ENCODE measurements at places on chromosomes 6 and 20. TPM values are rescaled to one million over a fixed set of nuclear protein-coding genes. Genes with fewer than 3 reads are reported as not detected.
A peak's percentile ranks its signal among the peaks of the same experiment; 100 is the strongest.

- no peaks in the 10 kb centered on the region for H3K36me3 ChIP-seq
- no peaks in the 10 kb centered on the region for H3K27me3 ChIP-seq
- DNase-seq: no peak
- H3K4me3 ChIP-seq: no peak overlapping the region
- no peaks in the 10 kb centered on the region for H3K4me1 ChIP-seq
- no peak overlapping the region for H3K27ac ChIP-seq
Measured at GRCh38 chr20:42938441-42939205, 251.1 kb downstream of the PTPRT start.

DNA sequence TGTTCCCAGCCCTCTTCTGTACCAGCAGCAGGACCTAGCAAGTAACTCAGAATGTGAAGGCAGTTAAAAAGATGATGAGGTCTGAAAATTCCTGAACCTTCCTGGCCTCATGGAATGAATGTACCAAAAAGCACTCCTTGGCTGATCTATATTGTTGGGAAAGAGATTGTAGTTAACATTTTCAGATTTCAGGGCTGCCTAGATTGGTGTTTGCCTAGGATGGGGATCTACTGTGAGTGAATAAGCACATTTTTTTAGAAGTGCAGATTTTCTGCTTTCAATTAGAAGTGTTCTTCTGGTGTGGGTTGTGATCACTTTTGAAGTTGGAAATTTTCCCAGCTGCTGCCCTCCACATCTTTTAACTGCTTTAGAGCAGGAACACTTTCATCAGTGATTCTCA, 6.2 kb downstream of the MYLIP start:
- H3K27ac ChIP-seq: no peak overlapping the region
- no peak for DNase-seq
- no peaks in the 10 kb centered on the region for H3K36me3 ChIP-seq
- H3K4me1 ChIP-seq: peaks cover 78% of the 10 kb centered on the region

DNA sequence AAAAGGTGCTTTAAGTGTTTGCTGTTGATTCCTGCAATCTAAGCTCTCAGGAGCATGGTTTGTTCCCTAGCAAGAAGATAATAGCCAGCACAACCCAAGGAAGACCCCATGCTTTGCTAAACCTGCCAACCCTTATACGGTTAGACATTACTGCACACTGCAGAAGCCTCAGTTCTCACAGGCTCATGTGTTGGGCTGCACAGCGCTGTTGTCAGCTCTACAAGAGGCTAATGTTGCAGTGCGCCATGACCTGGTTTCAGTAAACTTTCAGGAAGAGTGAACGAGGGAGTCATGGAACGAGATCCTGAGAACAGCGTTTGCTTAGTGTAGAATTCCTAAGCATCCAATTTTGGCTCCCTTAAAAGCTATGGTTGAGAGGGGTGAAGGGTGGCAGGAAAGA, 218.5 kb downstream of the ARHGAP18 start:
- no peak for DNase-seq

DNA sequence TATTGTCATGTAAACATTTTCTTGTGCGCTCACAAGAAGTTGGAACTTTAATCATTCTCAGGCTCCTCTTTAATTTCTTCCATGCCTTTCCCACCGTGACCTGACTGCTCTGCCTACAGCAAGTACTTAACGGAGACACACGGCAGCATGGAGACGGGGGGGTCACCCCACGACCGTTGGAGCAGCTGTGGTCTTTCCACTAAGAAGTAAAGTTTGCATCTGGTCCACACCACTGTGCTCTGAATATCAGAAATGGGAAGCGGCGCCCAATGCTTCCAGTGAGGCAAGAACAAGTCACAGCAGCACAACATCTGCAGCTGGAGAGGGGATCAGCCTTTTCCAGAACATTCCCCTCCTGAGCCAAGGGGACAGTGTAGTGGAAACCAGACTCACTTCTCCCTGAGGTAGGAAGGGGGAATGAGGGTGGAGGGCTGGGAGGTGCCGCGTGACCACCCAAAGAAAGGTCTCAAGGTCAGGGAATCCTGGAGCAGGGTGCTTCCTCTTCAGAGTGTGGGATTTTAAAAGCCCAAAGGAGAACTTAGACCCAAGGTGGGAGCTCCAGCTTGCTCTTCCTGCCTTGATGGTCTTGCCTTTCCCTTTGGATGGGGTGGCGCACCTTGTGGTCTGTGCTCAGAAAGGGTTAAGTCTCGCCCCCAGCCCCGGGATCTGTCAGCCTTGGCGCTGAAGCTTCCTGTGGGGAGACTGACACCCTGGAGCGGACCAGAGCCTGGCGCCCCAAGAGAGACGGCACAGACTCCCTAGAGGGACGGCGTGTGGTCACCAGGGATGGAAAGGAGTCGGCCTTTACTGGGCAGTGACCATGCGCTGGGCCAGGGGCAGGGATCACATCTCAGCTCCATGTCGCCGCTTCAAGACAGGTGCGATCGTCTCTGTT, 25.6 kb upstream of the SMOC2 start:
- no peak for DNase-seq
- no peak overlapping the region for H3K4me3 ChIP-seq

DNA sequence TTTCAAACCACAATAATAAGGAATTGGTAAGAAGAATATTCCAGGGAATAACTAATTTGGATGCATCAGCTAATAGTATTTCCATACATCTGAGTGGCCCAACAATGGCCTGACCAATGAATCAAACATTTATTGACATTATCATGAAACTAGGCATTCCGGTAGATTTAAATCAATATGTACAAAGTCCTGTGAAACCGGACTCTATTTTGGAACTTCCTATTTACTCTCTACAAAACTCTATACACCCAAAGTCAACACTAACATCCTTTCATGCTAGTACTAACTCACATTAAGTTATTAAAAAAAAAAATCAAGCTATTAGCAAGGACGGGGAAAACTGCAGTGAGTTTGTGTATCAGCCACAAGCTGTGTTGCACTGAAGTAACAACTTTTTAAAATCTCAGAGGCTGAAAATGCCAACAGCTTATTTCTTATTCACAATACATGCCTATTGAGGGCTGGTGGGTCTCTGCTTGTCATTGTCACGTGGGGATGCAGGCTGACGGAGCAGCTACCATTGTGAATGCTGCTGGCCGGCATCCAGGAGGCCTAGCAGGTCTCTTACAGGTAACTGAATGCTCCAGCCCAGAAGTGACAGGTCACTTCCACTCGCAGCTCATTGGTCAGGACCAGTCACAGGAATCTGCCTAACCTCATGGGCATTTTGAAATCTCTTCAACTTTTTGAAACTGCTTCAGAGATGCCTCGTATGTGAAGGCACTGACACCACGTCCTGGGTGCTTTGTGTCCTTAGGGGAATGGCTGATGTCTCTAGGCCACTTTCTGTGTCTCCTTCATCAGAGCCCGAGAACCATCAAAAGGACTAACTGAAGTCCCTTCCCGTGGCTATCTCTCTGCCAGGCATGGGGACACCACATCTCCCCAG, 76.3 kb downstream of the SLC22A23 start:
- H3K4me3 ChIP-seq: no peak overlapping the region
- H3K4me1 ChIP-seq: peaks cover 18% of the 10 kb centered on the region
- DNase-seq: no peak
- H3K36me3 ChIP-seq: no peaks in the 10 kb centered on the region
- no peak overlapping the region for H3K27ac ChIP-seq
- no peaks in the 10 kb centered on the region for H3K27me3 ChIP-seq

DNA sequence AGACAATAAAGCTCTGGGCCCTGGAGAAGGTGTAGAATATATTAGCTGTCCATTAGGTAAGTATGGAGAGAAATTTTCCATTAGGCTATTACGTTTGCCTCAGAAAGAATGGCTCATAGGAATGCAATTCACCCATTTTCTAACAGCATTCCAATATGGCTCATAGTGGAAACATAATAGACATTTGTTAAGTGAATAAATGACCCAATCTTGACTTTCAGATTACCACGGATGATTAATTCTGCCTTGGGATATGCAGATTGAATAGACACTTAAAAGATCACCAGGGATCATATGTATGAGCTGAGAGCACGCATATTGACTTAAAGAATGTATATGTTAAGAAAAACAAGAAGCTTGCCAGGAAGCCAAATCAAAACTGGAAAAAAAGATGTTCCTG, 209.1 kb upstream of the CDYL start:
- H3K27me3 ChIP-seq: no peaks in the 10 kb centered on the region
- H3K27ac ChIP-seq: no peak overlapping the region
- DNase-seq: no peak
- H3K4me3 ChIP-seq: no peak overlapping the region

- H3K27ac ChIP-seq: peak overlapping the region; percentile 47
- no peaks in the 10 kb centered on the region for H3K36me3 ChIP-seq
- peak overlapping the region; percentile 58 for H3K4me3 ChIP-seq
- peaks cover 28% of the 10 kb centered on the region for H3K4me1 ChIP-seq
- DNase-seq: peak; percentile 73
- peaks cover 11% of the 10 kb centered on the region for H3K27me3 ChIP-seq
Measured at GRCh38 chr6:29976588-29977424, 34.5 kb downstream of the HLA-A start.

DNA sequence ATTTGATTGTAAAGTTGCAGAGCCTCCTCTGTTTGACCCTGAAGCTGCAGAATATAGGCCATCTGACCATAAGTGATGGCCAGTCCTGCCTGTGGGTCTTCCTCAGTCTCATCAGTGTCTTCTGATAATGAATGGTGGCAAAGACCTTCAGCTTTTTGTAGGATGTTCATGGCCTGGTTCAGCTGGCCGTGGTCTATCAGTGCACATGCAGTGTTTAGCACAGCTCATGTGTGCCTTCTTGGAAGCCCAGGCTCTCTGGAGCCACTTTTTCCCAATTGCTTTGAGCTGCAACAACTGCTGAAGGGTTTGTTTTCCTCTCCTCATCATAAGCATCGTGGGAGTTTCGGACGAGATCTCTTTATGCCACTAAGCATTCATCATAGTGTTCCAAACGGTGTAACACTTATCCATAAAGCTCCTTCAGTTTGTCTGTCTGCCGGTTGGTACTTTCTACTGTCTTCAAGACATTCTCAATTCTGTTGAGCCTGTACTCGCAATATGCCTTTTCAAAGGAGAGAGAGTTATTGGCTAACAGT, 70.1 kb upstream of the TULP4 start:
- H3K27ac ChIP-seq: peak overlapping the region; percentile 44
- H3K36me3 ChIP-seq: no peaks in the 10 kb centered on the region
- H3K4me1 ChIP-seq: peaks cover 24% of the 10 kb centered on the region
- no peak overlapping the region for H3K4me3 ChIP-seq
- no peak for DNase-seq

GRCh38 chr20:45012682-45013302, 46.5 kb downstream of the STK4 start:
- H3K4me3 ChIP-seq: no peak overlapping the region
- no peak for DNase-seq
- no peaks in the 10 kb centered on the region for H3K27me3 ChIP-seq
- H3K36me3 ChIP-seq: peaks cover 54% of the 10 kb centered on the region
- peaks cover 47% of the 10 kb centered on the region for H3K4me1 ChIP-seq
- H3K27ac ChIP-seq: no peak overlapping the region

GRCh38 chr20:54622333-54623295, 147.2 kb downstream of the DOK5 start:
- DNase-seq: no peak
- no peaks in the 10 kb centered on the region for H3K36me3 ChIP-seq
- H3K27ac ChIP-seq: no peak overlapping the region

- no peaks in the 10 kb centered on the region for H3K36me3 ChIP-seq
- H3K4me1 ChIP-seq: no peaks in the 10 kb centered on the region
- H3K4me3 ChIP-seq: no peak overlapping the region
Measured at GRCh38 chr6:147936703-147937470, 405.8 kb upstream of the SASH1 start.

DNA sequence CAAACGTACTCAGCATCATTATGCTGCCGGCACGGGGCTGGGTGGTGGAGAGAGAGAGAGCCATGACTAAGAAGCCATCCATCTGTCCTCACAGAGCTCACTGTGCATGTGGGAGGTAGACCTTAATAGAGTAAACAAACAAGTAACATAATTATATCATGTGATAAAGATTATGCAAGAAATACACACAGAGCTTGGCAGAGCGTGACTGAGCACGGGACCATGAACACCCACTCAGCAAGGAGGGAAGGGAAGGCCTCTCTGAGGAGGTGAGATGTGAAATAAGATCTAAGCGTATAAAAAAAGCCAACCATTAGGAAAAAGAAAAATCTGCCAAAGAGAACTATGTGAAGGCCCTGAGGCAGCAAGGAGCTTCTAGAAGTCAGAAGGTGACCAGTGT, 207.5 kb downstream of the PTPRT start:
- H3K27ac ChIP-seq: no peak overlapping the region
- no peaks in the 10 kb centered on the region for H3K4me1 ChIP-seq
- no peak overlapping the region for H3K4me3 ChIP-seq
- no peaks in the 10 kb centered on the region for H3K27me3 ChIP-seq

DNA sequence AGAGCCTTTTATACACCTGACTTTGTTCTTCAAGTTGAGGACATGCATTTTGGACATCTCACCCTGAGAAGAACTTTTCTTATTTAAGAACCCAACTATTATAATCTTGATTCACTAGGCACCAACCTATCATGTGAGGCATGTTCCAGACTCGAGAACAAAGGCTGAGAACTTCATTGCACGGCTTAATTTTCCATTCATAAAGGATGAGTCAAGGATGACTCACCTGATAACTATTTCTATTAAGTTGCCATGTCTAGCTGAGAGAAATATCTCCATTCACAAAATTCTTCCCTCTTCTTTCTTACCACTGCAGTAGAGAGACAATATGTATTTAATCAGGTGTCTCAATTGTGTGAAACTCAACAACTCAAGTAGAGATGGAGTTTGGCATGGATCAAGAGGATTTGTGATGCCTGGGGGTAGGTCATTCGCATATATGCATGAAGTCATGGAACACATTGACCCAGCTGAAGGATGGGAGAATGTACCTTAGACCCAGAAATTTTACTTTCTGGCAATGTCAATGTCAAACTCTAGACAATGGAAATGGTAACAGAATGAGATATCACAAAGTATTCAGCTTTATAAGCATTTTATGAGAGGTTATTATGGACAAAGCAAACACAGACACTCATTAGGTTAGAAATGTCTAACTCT, 208.7 kb upstream of the PRND start:
- no peak for DNase-seq
- H3K27ac ChIP-seq: no peak overlapping the region
- H3K27me3 ChIP-seq: no peaks in the 10 kb centered on the region
- no peak overlapping the region for H3K4me3 ChIP-seq
- no peaks in the 10 kb centered on the region for H3K4me1 ChIP-seq
- H3K36me3 ChIP-seq: no peaks in the 10 kb centered on the region

PCSK2 gene
- not detected for total RNA-seq

SLC35F1 gene
- not detected for total RNA-seq

SPDEF gene
- total RNA-seq: not detected

PPP1R3G gene
- not detected for total RNA-seq

SDCBP2 gene
- total RNA-seq: 3.7 TPM

SUMO4 gene
- total RNA-seq: 3.7 TPM

SLC32A1 gene
- not detected for total RNA-seq

SDC4 gene
- total RNA-seq: 98.1 TPM

RUNX2 gene
- 25.3 TPM for total RNA-seq

PSORS1C1 gene
- not detected for total RNA-seq

CCN2 gene
- not detected for total RNA-seq

CCN5 gene
- not detected for total RNA-seq

GRIK2 gene
- not detected for total RNA-seq

PREX1 gene
- 90.5 TPM for total RNA-seq

BPI gene
- not detected for total RNA-seq

SLC22A16 gene
- not detected for total RNA-seq
